ENCODE measurements at places on chromosomes 4 and X. TPM values are rescaled to one million over a fixed set of nuclear protein-coding genes. Genes with fewer than 3 reads are reported as not detected.
A peak's percentile ranks its signal among the peaks of the same experiment; 100 is the strongest.

DNA sequence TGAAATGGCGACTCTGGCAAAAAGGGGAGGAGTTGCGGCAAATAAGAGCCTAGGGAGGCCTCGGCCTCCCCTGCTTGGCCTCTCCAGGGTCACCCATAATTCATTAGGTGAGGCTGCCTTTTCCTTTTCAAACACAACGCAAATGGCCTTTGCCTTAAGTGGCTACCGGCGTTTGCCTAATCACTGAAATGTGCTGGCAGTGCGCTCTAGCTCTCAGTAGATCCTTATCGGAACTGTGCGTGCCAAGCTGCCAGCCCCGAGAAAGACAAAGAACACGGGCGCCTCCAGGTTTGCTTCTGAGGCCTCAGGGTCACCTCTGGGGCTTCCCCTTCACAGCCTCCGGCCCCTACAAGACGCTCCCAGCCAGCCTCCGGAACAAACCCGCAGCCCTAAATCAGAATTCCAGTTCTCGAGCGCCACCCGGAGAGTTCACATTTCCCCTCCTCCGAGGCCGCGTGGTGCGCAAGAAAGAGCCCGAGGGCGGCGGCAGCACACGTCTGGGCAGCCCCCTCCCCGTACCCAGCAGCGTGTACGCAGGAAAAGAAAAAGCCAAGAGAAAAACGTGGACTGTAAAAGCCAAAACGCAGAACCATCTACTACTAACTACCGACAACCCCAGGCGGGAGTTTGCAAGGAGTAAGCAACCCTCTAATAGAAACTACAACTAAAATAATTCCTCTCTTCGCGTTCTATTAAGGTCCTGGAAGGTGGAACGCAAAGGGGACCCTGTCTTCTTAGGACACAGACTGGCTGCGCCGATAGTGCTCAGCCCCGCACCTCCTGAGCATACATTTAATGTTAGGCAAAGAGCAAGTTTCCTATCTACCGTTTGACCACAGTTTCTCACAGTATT is 76.5 kb upstream of the BCOR start:
- no peak for DNase-seq

DNA sequence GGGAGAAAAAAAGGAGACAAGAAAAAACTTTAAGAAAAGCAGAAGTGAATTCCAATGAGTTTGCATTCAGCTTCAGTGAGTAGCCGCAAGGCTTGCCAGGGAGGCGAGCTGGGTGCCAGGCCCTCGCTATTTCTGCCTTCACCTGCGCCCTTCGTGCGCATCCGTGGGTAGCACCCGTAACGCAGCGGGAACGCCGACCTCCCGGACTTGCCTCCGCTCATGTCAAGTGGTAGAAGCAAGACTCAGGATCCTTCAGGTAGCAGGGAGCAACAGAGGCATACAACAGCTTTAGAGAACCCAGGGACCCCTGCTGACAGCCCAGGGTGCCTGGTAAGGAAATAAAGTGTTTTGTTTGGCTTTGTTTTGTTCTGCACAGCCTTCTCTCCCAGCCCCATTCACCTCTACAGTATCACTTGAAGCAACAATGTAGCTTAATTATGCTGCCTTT is 140.0 kb upstream of the BCOR start:
- no peak for DNase-seq

DNA sequence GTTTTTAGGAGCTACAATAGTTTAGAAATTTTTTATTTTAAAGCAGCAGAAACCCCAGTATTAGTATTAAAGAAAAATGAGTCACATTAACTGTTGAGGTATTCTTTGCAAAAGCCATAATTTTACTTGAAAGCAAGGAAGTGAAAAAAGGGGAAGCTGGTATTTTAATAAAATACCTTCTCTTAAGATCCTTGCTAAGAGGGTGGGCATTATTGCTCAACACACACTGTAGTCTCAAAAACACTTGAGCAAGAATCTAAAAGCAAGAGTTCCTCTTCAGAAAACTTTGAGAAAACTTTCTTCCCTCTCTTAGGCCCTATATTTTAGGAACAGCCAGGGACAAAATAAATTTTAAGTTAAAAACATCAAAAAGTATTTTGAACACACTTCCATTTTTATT is 259.4 kb upstream of the DIAPH2 start:
- no peak for DNase-seq

Gene PCDH19
- 5.3 TPM for polyA plus RNA-seq

- DNase-seq: peak; percentile 45
These were observed 95.7 kb downstream of the NPNT start for GRCh38 chr4:105990933-105991332.

GRCh38 chr4:11741190-11741652 is 312.5 kb upstream of the HS3ST1 start:
- no peak for DNase-seq

- DNase-seq: no peak
These were observed 197.3 kb upstream of the LDB2 start for GRCh38 chr4:17095771-17096170.

Gene COL25A1
- polyA plus RNA-seq: 5.4 TPM

Gene RAB39B
- polyA plus RNA-seq: 0.72 TPM

Gene ZNF630
- 2.6 TPM for polyA plus RNA-seq

- no peak for DNase-seq
These were observed 17.1 kb downstream of the SMIM14 start for GRCh38 chr4:39621582-39621981.
